ENCODE measurements at places on chromosomes 11 and 22. TPM values are rescaled to one million over a fixed set of nuclear protein-coding genes. Genes with fewer than 3 reads are reported as not detected.

- DNase-seq = no peak
Measured at GRCh38 chr11:31803813-31804311, 7.3 kb downstream of the PAX6 start.

The PPP2R1B gene
- total RNA-seq = 34.3 TPM

The DEFB131B gene
- total RNA-seq = not detected

The GGT1 gene
- 1.3 TPM for total RNA-seq

Measured in esophagus squamous epithelium (tissue), 5 donors.